ENCODE measurements at places on chromosomes 1 and 21. TPM values are rescaled to one million over a fixed set of nuclear protein-coding genes. Genes with fewer than 3 reads are reported as not detected.

DNA sequence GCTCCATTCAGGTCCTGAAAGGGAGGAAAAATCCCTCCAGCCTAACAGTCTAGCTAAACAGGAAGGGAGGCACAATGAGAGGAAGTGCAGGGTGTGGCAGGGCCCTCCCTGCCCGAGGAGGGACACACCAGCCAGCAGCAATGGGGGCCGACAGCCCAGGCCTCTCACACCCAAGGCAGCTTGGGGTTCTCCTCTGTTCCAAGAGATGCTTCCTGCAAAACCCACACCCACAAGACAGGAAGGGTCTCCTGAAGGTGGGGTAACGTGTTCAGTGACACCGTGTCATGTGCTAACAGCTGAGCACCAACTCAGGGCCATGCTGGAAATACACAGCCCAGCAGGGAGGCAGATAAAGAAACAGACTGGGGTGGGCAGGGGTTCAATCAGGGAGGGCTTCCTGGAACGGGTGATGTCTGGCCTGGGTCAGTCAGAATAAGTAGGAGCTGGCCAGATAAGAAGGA lies 10.2 kb downstream of the ECE1 start:
- peaks cover 22% of the 10 kb centered on the region for H3K4me1 ChIP-seq
- no peaks in the 10 kb centered on the region for H3K27me3 ChIP-seq
- H3K4me3 ChIP-seq: no peak overlapping the region
- peak; percentile 72 for DNase-seq
- H3K36me3 ChIP-seq: peaks cover under 1% of the 10 kb centered on the region

DNA sequence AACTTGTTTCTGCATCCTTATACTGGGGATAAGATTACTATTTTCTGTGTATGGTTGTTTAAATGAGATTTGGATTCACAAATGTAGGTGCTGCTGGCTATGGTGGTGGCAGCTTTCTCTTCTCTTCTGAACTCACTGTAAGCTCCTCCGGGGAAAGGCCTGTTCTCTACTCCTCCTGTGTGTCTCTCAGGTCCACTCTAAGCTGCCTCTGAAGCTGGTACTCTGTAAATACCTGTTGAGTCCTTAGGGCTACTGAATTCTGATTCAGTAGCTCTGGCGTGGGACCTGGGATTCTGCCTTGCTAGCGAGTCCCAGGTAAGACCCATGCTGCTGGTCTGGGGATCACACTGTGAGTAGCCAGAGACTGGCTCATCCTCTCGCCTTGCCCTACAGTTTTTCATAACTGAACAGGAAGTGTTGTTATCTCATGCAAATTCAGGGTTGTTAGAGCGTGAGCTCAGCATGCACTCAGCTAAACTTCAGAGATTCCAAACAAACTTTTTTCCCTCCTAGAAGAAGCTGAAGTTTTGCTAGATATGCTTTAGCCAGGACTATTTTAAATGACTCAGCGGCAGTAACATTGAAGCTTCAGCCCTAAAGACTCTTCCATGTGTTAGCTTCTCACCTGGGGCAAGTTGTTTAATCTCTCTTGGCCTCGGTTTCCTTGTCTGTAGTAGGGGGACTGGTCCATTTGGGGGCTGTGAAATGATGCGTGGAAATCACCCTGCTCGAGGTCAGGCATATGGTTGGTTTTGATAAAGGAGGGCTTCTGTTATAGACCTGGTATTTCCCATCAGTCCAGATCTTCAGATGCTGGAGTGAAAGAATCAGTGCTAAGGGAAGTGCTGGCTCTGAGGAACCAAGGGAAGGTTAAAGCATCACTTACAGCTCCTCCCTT lies 271.5 kb upstream of the TMEM51 start:
- H3K27me3 ChIP-seq: no peaks in the 10 kb centered on the region
- peaks cover 23% of the 10 kb centered on the region for H3K4me1 ChIP-seq
- no peak overlapping the region for H3K4me3 ChIP-seq
- DNase-seq: peak; percentile 62
- H3K27ac ChIP-seq: peak overlapping the region; percentile 72

GRCh38 chr21:23936224-23936623 lies 1671.1 kb downstream of the MRPL39 start:
- no peak overlapping the region for H3K27ac ChIP-seq
- no peak for DNase-seq
- H3K36me3 ChIP-seq: no peaks in the 10 kb centered on the region
- H3K4me3 ChIP-seq: no peak overlapping the region
- H3K4me1 ChIP-seq: no peaks in the 10 kb centered on the region
- no peaks in the 10 kb centered on the region for H3K27me3 ChIP-seq

GRCh38 chr1:76281306-76281705 lies 206.8 kb downstream of the ST6GALNAC3 start:
- H3K4me3 ChIP-seq: no peak overlapping the region
- no peaks in the 10 kb centered on the region for H3K4me1 ChIP-seq
- no peak overlapping the region for H3K27ac ChIP-seq
- H3K27me3 ChIP-seq: no peaks in the 10 kb centered on the region
- DNase-seq: no peak

- no peak overlapping the region for H3K4me3 ChIP-seq
- no peak for DNase-seq
- no peaks in the 10 kb centered on the region for H3K27me3 ChIP-seq
- H3K36me3 ChIP-seq: peaks cover 52% of the 10 kb centered on the region
- H3K27ac ChIP-seq: no peak overlapping the region
Measured at GRCh38 chr1:11229203-11229602, 33.1 kb downstream of the MTOR start.

Gene NFASC
- 36.9 TPM for total RNA-seq

Gene MIXL1
- total RNA-seq: not detected

GRCh38 chr1:167562702-167563101 lies 9.1 kb upstream of the CREG1 start:
- no peak for DNase-seq
- H3K27me3 ChIP-seq: peaks cover 9% of the 10 kb centered on the region
- H3K27ac ChIP-seq: no peak overlapping the region
- no peaks in the 10 kb centered on the region for H3K36me3 ChIP-seq

DNA sequence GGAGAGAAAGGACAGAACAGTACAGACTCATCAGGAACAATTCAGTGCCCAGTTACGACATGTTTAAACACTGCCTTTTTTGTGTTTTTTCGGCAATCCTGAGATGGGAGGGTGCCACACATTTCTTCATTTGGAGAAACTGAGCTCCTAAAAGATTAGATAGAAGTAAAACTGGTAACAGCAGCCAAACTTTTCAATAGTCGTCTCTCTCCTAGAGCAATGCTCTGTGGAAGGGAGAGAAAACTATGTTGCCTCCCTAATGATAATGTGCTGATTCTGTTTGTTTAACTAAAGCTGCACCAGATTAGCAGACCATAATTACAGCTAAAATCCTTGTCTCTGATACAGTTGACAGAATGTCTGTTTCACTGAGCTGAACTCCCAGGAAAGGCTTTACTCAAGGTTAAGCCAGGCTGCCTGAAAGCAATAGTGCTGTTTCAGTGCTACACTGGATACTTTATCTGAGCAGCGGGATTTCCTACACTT lies 76.2 kb upstream of the CXADR start:
- H3K27me3 ChIP-seq: no peaks in the 10 kb centered on the region
- H3K36me3 ChIP-seq: no peaks in the 10 kb centered on the region
- no peak for DNase-seq
- no peaks in the 10 kb centered on the region for H3K4me1 ChIP-seq
- no peak overlapping the region for H3K4me3 ChIP-seq

- H3K4me3 ChIP-seq: peak within 1 kb of the TSS; percentile 97
- no peaks in the 10 kb centered on the region for H3K36me3 ChIP-seq
- peak within 1 kb of the TSS; percentile 93 for H3K27ac ChIP-seq
- peaks cover 53% of the 10 kb centered on the region for H3K4me1 ChIP-seq
Measured at GRCh38 chr1:109619576-109620400, at the start of the genes AMPD2 and GNAT2. Gene AMPD2, plus strand, starts transcription at chr1:109619837. Its CDS starts 1,339 bp downstream, at chr1:109621176. Gene GNAT2, minus strand, starts transcription at chr1:109619616. Its CDS starts 6,746 bp downstream, at chr1:109612870.

DNA sequence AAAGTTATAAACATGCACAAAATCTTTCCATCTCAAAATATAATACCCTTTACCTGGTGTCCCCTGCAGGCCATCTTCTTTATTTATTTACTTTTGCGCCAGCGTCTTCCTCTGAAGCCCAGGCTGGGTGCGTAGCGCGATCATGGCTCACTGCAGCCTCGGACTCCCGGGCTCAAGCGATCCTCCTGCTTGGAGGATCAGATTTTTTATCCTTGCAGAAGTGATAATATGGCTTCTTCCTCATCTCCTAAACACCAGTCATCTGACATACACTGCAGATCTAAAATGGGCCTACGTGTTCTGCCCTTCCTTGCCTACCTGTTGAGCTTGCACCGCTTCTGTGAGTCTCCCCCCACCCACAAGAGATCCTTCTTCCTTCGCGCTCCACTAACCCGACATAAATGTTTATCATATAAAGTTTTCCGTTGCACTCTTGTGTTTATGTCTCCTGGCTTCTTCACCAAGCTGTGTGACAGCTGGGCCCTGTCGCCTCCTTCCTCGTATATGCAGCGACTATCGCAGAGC lies 506 bp upstream of the SRP9 start:
- DNase-seq: no peak
- H3K36me3 ChIP-seq: no peaks in the 10 kb centered on the region
- H3K4me1 ChIP-seq: peaks cover 32% of the 10 kb centered on the region
- H3K27ac ChIP-seq: no peak overlapping the region

- peaks cover 4% of the 10 kb centered on the region for H3K27me3 ChIP-seq
- peak; percentile 55 for DNase-seq
- H3K4me3 ChIP-seq: no peak overlapping the region
- peaks cover 13% of the 10 kb centered on the region for H3K4me1 ChIP-seq
- H3K27ac ChIP-seq: no peak overlapping the region
Measured at GRCh38 chr1:228410015-228410414, 3.4 kb upstream of the TRIM11 start.

Gene FCRL2
- total RNA-seq: not detected

Gene VWA5B1
- total RNA-seq: not detected

GRCh38 chr1:206752481-206752880 lies 18.1 kb upstream of the IL19 start:
- H3K36me3 ChIP-seq: no peaks in the 10 kb centered on the region
- H3K27ac ChIP-seq: no peak overlapping the region
- peaks cover 19% of the 10 kb centered on the region for H3K4me1 ChIP-seq
- H3K4me3 ChIP-seq: no peak overlapping the region
- H3K27me3 ChIP-seq: peaks cover 4% of the 10 kb centered on the region

- no peaks in the 10 kb centered on the region for H3K36me3 ChIP-seq
- H3K4me1 ChIP-seq: no peaks in the 10 kb centered on the region
- H3K4me3 ChIP-seq: no peak overlapping the region
- H3K27ac ChIP-seq: no peak overlapping the region
Measured at GRCh38 chr21:34365809-34366208, 2.0 kb downstream of the KCNE2 start.

- H3K4me1 ChIP-seq: peaks cover 10% of the 10 kb centered on the region
- H3K4me3 ChIP-seq: no peak overlapping the region
Measured at GRCh38 chr1:28110555-28110954, 22.1 kb upstream of the EYA3 start.

DNA sequence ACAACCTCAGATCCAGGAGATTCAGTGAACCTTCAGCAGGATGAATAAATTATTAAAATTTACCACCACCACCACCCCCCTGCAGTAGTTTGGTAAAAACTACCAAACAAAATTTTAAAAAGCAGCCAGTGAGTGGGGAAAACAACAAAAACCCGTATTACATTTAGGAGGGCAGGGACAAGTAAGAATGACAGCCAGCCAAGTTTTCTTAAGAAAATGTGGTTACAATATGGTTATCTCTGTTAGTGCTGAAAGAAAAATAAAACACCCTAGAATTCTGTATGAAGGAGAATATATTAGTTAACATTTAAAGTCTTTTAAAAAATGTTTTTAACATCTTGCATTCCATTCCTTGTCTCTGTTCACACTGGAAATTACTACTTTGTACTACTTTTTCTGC lies 14.7 kb downstream of the CD46 start:
- DNase-seq: no peak
- no peak overlapping the region for H3K4me3 ChIP-seq
- no peaks in the 10 kb centered on the region for H3K27me3 ChIP-seq
- H3K36me3 ChIP-seq: peaks cover 23% of the 10 kb centered on the region

Gene CTSS
- total RNA-seq: 10.9 TPM

Gene LYPD8
- not detected for total RNA-seq
